ENCODE measurements at places on chromosomes 5 and 9.
A peak's percentile ranks its signal among the peaks of the same experiment; 100 is the strongest.

GRCh38 chr9:81070689-81071088, 618.7 kb downstream of the TLE1 start:
- no peak for DNase-seq

DNA sequence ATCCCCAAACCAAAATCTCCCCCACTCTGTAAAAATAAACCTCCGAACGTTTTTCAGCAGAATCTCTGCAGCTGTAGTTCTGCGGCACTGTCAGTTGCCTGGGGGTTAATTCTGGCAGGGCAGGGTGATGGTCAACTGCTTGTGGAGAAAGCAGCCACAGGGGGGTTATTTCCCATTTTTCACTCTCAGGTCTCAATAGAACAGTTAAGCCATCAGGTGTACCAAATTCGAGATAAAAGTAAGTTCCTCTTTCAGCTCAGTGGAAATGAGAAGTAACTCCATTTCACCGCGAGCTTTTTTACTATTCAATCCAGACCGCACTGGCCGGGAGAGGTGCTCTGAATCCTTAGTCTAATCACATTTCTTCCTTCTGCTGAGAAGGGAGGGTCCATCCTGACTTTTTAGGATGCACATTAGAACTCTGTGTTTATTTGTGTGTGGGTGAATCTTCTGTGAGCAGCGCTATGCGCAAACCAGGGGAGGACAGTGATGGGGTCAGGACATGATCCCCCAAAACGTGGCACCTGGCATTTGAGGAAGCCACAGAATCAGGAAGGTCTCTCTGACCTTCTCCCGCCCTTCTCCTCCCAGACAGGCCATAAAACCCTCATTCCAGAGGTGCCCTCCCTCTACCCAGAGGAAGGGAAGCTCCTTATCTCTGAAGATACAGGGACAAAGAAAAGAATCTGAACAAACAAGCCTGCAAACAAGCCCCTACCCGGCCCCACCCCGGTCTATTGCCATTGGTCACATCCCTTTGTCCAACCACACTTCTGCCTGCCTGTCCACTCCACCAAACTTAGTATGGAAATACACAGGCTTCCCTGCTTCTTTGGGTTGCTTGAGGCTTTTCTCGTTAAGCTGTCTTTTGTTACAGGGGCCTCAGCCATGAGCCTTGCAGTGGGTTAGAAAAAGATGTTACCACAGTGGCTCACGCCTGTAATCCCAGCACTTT, 229.0 kb downstream of the ROR2 start:
- DNase-seq: no peak

GRCh38 chr5:128403333-128403732, 134.7 kb downstream of the FBN2 start:
- no peak for DNase-seq

DNA sequence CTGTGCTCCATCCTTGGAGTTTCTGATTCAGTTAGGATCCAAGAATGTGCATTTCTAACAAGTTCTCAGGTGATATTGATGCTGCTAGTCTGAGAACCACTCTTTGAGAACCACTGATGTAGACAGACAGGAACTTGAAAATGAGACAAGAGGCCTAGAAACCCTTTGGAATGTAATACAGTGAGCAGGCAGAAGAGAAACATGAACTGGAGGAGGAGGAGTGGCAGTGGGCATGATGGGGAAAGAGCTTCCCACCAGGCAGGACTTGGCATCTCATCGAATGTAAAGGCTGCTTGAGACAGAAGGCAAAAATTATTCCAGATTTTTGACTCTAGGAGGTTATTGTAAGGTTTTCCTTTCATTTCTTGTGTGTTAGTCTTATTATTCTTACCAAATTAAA, 295.8 kb upstream of the SGCD start:
- no peak for DNase-seq

DNA sequence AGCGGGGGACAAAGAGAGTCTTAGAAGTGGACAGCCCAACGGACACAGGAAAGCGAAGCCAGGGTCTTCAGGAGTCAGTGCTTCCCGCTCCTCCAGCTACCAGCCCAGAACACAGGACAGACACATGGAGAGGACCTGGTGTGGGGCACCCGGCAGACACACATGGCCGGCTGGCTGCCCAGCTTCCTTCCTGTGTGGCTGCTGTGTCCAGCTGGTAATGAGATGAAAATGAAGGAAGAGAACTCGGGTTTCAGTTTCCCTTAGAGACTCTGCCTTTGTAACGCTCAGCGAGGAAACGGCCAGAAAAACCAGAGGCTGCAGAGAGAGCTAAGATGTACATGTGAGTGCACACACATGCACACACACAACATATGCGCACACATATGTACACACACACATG, 87.5 kb downstream of the SECISBP2 start:
- no peak for DNase-seq

- DNase-seq: no peak
These were observed 76.3 kb downstream of the SCAI start for GRCh38 chr9:125066839-125067619.

DNA sequence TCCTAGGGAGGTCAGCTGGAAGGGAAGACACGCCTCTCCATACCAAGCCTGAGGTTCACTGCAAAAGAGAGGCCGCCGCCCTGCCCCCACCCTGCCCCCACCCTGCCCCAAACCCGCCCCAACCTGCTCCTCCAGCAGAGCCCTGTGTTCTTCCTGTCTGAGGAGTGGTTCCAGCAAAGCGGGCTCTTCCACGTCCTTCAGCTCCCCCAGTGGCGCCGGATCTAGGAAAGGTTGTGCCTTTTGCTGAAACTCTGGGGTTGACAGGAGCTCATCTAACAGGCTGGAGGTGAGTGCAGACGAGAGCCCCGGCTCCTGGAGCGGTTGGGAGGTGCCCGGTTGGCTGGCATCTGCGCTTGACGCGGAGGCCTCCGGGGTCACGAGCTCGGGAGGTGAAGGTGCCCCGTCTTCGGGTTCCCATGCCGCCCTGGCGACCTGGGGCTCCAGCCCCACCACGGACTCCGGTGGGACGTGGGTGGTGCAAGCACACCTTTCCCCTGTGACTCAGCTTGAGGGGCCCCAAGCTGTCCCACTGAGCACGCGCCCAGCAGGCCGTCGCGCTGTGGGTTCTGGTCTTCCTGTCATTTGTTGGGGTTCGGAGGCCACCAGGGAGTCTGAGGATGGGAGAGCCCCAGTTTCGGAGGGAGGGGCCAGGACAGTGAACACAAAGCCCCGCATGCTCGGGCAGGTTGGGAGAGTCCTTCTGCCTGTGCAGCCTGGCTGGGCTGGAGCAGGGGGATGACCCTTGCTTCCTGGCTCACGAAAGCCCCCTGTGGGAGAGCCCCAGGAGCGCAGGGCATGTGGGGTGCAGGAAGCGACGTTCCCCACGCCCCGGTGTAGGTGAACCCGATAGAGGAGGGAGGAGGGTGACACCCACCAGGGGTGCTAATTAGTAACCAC, 1467.1 kb downstream of the FOXD4L5 start:
- DNase-seq: peak; percentile 41

DNA sequence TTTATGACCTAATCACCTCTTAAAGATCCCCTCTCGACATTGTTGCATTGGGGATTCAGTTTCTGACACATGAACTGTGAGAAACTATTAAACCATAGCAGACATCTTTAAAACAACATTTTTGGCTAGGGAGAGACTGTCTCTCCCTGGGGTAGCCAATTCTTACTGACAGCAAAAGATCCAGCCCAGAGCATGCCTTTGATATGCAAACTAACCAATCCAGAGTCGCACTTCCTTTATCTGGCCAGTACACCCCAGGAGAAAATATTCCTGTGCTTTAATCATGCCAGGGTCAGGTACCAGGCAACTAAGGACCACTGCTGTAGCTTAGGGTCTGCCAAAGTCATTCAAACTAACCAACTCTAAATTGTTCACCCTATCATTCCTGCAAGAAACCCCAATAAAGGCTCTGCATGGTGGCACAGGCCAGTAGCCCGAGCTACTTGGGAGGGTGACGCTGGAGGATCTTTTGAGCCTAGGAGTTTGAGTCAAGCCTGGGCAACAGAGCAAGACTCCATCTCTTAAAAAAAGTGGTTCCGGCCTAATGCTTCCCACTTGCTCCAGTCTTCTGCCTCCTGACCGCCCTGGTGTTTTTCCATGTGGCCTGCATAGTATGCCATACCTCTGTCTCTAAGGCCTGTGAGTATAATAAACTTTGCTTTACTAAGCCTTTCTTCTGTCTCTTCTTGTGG, 62.3 kb upstream of the DAPK1 start:
- no peak for DNase-seq

DNA sequence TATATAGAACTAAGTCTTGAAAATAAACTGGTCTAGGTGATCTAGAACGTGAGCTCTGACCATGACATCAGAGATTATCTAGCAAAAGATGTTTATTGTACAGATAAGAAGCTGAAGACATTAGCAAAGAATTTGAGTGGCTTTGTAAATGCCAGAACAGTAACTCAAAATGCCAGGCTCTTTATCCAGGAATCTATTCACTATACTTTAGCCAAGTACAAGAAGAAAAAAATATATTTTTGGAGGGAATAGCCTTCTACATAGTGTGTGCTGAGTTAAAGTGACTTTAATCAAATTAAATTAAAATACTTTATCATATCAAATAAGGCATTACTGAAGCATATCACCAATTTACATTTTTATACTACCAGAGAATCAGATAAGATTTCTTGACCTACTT, 132.6 kb upstream of the ITGA1 start:
- DNase-seq: no peak

DNA sequence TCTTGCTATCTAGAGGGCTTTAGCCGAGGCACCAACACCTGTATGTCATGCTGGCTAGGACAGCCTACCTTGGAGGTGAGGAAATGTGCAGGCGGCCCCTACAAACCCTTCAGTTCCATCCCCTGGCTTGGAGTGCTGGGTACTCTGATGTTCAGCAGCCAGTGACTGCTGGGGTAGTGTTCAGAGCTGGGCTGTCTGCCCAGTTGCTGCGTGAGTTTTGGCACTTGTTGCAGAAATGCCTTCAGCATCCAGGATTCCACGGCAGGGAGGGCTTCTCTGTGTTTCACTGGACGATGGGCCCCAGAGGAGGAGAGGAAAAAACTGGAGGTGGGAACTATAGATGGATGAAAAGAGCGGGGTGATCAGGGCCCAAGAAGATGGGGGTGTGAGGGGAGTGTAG, 10.4 kb downstream of the SWI5 start:
- DNase-seq: no peak

GRCh38 chr9:132908635-132909034, 29.9 kb downstream of the SPACA9 start:
- DNase-seq: peak; percentile 6

DNA sequence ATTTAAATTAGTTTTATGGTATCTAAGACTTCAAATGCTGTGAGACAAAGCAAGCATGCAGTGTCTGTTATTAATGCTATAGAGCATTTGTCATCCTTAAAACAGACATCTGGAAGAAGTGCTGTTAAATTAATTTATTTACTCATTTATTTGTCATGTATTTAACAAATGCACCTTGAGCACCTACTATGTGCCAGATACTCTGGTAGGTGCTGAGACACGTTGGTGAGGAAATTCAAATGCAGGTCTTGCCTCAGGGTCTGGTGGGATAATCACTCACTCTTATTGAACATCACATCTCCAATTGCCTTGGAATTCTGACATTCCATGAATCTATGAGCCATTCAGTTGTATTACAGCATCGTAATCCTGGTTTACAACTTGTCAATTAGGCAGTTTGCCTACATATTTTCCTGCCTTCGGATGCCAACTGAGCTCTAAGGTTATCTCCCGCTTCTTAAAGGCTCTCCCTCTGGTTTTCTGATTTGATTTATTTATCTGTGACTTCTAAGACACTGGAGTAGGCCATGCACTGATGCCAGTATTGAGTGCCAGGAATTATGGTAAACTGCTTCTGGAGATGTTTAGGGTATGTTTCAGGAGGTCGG, 56.0 kb upstream of the RPS23 start:
- DNase-seq: no peak

- DNase-seq: no peak
These were observed 254.7 kb upstream of the SLC30A5 start for GRCh38 chr5:68839019-68839552.

DNA sequence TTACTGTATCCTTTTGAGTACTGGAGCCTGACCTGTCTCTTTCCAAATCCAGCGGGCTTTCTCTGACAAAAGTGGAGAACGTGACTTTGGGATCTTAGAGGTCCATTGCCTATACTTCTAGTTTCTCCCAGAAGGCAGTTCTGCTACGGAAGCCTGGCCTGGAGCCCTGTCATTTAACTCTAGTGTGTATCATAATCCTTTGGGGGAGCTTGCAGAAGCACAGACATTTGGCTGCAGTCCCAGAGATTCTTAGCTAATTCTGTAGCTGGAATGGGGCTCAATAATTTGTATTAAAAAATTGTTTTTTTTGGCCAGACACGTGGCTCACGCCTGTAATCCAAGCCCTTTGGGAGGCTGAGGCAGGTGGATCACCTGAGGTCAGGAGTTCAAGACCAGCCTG, 3.0 kb downstream of the HARS2 start:
- no peak for DNase-seq

GRCh38 chr9:114431003-114431402, 43.2 kb upstream of the AKNA start:
- DNase-seq: no peak

DNA sequence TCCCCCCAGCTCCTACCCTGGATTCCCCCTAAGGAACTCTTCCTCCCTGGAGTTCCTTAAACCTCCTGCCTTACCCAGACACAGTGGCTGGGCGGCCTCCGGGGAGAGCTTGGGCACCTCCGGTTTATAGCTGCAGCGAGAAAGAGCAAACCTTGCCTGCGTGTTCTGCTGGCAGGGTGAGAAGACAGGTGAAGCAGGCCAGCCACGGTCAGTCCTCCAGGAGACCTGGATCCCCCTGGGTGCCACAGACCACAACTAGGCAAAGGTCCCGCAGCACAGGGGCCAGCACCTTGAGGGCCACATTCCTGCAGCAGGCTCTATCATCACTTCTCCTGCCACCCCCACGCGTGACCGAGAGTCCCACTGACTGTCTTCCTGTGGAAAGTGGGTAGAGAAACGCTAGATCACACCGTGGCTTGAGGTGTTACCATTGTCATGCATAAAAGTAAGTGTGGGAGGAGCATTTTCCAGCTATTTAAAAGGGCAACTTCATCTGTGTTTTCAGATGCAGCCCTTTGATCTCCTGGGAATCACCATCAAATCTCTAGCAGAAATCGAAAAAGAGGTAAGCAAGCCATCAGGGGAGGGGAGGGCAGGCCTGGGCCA, 130.2 kb upstream of the LMX1B start:
- DNase-seq: no peak

GRCh38 chr5:148248894-148249293, 10.6 kb downstream of the MARCOL start:
- DNase-seq: no peak

- no peak for DNase-seq
These were observed 42.1 kb upstream of the RARS1 start for GRCh38 chr5:168443950-168444700.

Data from stimulated activated CD8-positive, alpha-beta memory T cell treated with anti-CD3 and anti-CD28 coated beads, Interleukin-4, amount 100 ng/mL, for 4 hours (primary cell).